GF-D8 (cell line): ENCODE measurements at places on chromosomes 5 and 9.

- DNase-seq = no peak
These were observed 132.0 kb downstream of the FGF10 start for GRCh38 chr5:44257221-44257620.

GRCh38 chr5:115396081-115396480, 99.6 kb upstream of the CCDC112 start:
- no peak for DNase-seq

- DNase-seq = peak; percentile 66
These were observed 7.9 kb downstream of the QSOX2 start for GRCh38 chr9:136237486-136238341.

DNA sequence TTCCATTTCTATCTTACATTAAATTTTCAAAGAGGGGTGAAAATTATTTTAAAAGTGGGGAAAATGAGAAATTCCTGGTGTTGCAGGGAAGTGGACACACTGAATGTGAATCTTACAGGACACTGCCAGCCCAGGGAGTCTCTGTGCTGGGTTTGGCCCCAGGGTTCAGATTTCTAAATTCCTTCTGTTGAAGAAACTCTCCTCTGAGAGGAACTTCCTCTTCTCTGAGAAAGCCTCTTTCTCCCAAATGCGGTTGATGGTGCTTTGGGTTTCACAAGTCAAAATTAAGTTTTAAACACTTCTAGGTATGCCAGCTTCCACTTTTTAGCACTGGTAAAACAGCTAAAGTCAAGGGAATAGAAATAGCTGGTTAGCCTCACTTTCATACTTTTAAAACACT, 317.9 kb upstream of the ITGA1 start:
- no peak for DNase-seq

GRCh38 chr9:3947859-3948438, 351.9 kb downstream of the GLIS3 start:
- DNase-seq = no peak

DNA sequence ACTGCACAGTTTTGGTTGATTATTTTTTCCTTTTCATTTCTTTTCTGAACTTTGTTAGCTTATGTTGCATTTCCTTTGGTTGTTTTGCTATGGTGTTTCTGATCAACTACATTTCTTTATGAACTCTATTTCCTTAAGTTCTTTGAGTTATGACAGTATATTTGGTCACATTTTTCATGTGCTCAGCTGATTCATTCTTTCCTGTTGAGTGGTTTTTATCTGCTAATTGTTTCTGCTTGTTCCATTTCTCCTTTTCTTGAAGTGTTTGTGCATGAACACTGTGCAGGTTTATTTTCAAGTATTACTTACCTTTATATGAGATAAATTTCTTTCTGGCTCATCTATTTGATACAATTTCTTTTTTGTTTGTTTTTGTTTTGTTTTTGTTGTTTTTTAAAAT, 50.9 kb upstream of the MACIR start:
- DNase-seq = no peak
